ENCODE measurements at places on chromosomes 11 and 22.
A peak's percentile ranks its signal among the peaks of the same experiment; 100 is the strongest.

- DNase-seq = no peak
These were observed 8.3 kb downstream of the IGLL5 start for GRCh38 chr22:22895776-22896445.

- no peak for DNase-seq
These were observed 79.6 kb downstream of the BMAL1 start for GRCh38 chr11:13357232-13357631.

DNA sequence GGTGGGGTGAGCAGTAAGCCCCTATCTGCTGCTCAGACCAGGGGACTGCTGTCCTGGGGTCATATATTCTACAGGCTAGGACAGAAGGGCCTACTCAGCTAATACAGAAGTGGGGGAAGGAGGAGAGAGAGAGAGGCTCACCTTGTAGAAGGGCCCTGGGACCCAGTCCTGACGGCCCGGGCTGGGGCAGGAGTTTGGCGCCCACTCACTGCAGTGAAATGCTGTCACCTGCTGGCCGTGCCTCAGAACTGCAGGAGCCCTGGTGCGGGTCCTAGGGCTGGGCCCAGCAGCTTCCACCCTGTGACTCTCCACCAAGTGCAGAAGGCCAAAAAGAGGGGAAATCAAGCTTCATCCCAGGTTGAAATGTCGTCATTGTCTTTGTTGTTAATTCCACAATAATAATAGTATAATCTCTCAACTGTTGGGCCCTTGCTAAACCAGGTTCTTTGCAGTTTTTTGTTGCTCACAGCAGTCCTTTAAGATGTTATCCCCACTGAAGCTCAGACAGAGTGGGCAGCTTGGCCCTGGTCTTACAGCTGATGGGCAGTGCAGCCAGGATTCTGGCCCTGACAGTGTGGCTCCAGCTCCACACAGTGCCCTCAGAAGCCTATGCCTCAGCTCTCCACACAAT lies 29.6 kb downstream of the TRIM29 start:
- DNase-seq = peak; percentile 12

GRCh38 chr11:103609117-103610066 lies 427.0 kb upstream of the DDI1 start:
- DNase-seq = no peak

DNA sequence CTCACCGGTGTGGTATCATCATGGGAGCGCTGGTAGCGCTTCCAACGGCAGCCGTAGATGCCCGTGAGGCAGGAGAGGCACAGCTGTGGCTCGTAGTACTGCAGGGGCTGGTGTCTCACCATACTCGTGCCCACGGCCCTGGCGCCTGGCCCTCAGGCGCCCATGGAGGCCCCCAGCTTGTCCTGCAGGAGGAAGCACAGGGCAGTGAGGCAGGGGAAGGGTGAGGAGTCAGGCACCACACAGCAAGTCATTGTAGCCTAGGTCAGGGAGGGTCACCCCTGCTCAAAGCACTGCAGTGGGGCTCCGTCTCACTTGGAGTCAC lies 44.6 kb upstream of the KLHL35 start:
- no peak for DNase-seq

GRCh38 chr11:17458268-17458667 lies 18.4 kb downstream of the ABCC8 start:
- no peak for DNase-seq

GRCh38 chr11:95713428-95713827 lies 76.2 kb downstream of the FAM76B start:
- no peak for DNase-seq

DNA sequence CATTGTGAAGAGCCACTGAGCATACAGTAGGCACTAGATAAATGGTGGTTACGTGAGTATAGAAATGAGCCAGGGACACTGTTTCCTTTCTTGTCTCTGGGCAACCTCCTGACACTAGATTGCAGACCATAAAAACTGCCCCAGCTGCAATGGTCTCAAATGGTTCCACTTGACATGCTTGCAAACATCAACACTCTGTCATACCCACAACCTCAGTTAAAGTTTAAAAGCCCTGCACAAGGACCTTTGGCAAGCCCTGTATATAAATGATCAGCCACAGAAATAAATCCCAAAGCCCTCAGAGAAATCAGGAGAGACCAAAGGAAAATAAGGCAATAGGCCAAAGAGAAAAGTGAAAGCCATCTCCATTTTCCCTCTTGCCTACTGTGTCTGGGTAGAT lies 20.7 kb downstream of the PLEKHA7 start:
- no peak for DNase-seq
